NCI-H187 (cell line): ENCODE measurements at places on chromosomes 6 and 20.

DNA sequence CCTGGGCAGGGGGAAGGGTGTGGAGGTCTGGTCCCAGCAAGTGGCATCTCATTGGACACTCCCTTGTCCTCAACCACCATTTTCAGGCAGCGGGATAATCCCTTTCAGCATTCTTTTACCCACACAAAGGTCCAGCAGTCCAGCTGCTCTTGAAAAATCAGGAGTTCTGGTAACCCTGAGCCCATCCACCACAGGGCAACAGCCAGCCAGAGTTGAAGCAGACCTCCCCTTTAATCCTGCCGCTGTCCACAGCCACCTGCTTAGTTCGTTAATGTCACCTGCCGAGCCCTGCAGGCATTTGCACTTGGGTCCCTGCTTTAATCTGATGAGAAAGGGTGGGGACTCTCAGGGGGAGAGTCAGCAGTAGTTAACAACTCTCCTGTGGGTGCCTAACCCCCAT, 11.1 kb downstream of the TMEM74B start:
- no peak for DNase-seq

DNA sequence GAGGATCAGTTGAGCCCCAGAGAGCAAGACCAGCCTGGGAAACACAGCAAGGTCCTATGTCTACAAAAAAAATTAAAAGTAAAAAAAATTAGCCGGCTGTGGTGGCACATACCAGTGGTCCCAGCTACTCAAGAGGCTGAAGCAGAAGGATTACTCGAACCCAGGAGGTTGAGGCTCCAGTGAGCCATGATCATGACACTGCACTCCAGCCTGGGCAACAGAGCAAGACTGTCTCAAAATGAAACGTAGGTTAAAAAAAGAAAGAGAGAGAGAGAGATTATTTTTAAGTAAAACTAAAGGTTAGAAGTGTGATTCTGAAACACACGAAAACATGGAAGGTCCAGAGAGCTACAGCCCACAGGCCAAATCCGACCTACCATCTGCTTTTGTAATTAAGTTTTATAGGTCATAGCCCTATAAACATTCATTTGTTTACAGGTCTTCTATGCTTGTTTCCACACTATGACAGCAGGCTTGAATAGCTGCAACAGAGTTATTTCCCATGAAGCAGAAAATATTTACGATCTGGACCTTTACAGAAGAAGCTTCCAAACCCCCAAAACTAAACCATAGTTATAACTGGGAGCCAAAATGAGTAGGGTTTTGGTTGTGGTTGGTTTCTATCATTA, 279.7 kb downstream of the GMDS start:
- DNase-seq = no peak

GRCh38 chr6:155402656-155403304, 52.9 kb downstream of the NOX3 start:
- no peak for DNase-seq

DNA sequence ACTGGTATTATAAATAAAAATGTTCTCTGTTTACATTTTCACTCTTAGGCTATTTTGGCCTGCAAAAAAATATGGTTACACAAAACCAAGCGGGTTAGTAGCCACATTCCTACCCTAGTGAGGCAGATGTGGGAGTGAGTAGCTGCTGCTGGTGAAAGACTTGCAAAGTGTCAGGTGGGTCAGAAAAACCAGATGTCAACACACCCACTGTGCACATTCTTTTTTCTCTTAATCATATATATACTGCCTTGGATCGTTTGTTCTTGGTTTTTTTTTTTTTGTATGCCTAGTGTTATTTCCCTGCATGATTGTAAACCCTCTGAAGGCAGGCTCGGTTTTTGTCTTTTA, 68.0 kb upstream of the TFB1M start:
- no peak for DNase-seq

DNA sequence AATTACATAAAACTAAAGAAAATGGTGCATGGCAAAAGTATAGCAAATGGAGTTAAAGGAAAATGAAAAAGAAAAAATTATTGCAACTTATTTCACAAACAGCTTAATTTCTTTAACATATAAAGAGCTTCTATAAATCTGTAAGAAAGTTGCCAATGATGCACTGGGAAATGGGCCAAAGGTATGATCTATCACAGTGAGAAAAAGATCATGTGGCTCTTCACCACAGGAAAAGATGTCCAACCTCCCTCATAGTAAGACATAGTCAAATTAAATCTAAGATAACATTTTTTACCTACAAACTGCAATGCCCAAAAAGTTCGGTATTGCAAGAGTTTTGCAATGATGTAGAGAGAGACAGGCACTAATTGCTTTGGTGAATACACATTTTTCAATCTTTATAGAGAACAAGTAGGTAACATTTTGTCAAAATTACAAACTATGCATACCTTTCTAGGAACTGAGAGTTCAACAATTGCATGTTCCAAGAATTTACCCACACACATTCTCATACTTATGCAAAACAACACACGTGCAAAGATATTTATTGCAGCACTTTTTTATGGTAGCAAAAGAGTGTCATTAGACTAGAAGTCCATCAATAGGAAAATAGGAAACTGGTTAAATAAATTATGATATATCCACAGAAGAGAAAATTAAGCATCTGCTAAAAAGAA, 372.6 kb downstream of the QKI start:
- no peak for DNase-seq

GRCh38 chr6:100078509-100078908, 84.5 kb upstream of the MCHR2 start:
- DNase-seq = no peak

GRCh38 chr6:90459225-90459758, 127.6 kb downstream of the MAP3K7 start:
- no peak for DNase-seq

- DNase-seq = no peak
These were observed 135.1 kb upstream of the RAB32 start for GRCh38 chr6:146408583-146408982.

DNA sequence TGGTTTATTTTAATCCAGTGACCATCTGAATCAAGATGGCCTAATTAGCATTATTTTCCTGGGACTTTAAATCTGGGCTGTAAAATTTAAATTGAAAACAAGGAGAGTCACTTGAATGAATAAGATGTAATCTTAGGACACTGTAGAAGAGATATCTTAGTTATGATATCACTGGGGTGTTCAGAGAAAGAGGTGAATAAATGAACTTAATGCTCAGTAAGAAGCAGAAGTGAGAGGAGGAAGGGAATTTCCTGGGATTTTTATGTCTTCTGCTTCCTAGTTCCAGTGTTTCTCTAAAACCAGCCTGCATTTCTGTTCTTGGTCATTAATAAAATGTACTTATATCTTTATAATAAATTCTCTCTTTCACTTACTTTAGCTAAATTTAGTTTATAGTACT, 136.8 kb upstream of the PTPRK start:
- DNase-seq = no peak

DNA sequence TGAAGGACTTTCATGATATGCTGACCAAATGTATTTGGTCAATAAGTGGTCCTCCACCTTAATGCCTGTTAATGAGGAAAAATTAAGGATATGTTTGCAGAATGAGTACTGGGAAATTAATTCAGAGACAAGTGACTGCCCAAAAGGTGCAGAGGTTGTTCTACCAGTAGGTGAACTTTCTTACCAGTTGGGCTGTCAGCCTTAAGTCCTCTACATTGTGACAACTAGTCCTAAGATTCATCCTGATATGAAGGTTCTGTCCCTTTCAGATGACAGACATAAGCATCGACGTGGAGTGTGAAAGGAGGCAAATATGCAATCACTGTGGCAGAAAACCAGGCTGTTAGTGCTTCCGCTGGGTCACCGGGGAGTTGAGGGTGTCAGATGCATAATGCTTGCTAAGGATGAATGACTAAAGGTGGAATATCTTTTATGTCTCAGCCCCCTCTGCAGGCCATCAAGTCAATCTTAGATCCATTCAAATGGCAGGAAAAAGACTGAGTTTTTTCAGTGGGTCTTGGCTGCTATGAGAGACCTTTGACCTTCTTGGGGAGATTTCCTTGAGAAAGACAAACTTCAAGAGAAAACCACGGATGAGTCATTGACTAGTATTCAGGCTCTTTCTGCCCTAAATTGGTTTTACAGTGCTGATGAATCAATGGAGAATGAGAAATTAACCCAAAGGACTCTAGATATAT, 226.0 kb downstream of the TPBG start:
- peak; percentile 35 for DNase-seq

GRCh38 chr6:45786355-45786781, 229.3 kb downstream of the CLIC5 start:
- DNase-seq = no peak

GRCh38 chr6:57173886-57174510, 1.9 kb downstream of the BAG2 start:
- DNase-seq = no peak

- no peak for DNase-seq
These were observed 46.8 kb upstream of the NEDD9 start for GRCh38 chr6:11279284-11279689.

DNA sequence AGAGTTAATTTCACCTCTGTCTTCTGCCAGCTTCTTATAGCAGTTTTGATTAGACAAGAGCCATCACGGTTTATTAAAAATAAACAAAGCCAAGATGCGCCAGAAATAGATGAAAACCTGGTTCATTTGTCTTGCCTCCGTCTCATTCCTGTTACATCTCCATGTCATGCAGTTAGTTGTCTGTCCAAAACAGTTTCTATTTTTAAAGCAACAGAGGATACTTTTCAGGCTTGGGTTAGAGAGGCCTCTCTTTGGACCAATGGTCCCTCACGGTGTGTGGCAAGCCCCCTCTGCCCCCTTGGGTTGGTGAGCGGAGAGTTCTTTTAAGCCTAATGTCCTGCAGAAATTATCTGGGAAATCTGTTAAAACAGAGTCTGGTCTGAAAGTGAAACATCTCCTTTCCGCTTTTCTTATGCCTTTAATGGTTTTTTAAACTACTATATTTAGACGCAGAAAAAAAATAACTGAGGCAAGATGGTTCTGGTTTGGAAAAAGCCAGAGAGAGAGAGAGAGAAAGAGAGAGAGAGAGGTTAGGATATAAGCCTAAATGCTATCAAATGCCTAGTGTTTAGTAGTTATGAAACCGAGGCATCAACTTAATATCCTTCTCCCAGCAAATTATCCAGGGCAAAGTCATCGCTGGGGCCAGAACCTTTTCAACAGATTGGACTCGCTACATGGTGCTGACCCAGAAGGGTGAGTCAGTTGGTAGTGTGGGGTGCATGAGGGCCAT, 64.5 kb downstream of the ZDHHC14 start:
- DNase-seq = no peak

DNA sequence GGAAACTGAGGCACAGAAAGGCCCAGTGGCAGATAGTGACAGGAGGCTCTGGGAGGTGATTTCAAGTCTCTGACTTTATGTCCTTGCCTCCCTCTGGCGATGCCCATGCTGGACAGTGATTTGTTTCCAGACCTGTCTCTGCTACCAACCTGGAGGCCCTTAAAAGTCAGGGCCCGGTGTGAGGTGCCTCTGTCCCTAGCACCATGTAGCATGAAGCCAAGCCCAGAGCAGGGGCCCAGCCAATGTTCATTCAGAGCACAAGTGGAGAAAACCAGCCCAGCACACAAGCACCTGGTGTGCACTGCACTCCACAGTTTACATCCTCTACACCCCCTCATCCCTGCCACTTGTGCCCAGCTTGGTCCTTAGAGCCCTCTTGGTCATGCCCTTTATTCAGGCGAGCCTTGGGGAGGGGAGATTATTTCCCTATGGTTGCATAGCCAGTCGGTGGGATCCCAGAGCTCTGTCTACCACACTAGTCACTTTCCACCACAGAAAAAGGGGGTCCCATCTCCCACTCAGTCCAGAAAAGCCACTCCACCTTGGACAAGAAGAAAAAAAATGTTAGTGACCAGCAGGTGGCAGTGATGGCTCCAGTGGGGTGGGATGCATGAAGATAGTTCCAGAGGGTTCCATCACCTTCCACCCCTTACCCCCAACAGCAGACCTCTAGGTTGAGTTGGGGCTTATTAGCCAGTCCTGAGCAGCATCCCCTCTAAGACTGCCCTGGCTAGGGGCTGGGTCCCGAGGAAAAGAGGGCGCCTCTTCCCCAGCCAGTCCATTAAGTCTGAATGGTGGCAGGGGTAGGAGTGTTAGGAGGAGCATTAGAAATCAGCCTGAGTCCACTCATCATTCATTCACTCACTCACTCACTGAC, 30.9 kb downstream of the KIAA1755 start:
- no peak for DNase-seq
